ENCODE measurements at places on chromosomes 6 and 20.
A peak's percentile ranks its signal among the peaks of the same experiment; 100 is the strongest.

DNA sequence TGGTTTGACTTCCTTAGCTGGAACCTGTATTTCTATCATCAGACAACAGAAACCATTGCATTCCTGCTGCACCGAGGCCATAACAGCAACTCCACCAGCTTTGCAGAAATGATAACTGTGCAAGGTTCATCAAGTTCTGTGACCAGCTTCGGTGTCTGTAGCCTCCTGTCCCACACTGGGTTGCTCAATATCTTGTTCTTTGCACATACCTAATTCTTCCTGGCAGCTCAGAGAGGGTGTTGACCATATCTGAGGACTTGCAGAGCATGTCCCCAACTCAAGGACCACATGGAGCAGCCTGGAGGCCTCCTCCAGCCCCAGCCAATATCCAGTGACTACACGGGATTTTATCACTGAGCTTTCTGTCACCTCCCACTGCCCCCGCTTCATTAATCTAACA is 59.3 kb upstream of the SCAF8 start:
- DNase-seq: no peak

DNA sequence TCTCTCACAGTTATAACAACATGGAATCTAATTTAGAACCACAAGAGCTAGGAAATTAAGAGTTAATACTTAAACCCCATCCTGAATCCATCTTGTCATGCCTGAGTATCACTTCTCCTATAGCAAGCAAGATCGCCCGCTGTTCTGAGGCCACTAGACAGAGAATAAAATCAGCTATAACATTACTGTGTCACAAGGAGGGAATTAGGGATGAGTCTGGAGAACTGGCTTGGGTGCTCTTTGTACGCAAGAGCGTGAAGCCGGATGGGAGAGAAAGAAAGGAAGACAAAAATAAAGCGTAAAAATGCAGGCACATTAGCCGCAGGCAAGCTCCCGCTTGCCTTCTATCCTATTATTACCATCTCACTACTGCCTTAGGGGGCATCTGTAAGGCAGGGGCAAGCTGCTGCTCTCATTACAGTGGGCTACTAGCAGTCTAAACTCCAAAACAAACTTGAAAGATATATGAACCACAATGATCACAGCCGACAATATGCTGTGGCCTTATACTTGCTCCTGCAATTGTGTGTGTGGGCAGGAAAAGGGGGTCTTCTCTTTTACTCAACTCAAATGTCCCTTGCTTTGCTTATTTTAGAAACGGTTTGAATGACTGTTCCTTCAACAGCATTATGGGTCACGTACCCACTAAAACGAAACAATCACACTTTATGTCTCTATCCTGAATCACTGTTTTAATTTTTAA is 81.9 kb downstream of the GJA10 start:
- DNase-seq: no peak

GRCh38 chr6:100372326-100373091 is 92.2 kb downstream of the SIM1 start:
- no peak for DNase-seq

DNA sequence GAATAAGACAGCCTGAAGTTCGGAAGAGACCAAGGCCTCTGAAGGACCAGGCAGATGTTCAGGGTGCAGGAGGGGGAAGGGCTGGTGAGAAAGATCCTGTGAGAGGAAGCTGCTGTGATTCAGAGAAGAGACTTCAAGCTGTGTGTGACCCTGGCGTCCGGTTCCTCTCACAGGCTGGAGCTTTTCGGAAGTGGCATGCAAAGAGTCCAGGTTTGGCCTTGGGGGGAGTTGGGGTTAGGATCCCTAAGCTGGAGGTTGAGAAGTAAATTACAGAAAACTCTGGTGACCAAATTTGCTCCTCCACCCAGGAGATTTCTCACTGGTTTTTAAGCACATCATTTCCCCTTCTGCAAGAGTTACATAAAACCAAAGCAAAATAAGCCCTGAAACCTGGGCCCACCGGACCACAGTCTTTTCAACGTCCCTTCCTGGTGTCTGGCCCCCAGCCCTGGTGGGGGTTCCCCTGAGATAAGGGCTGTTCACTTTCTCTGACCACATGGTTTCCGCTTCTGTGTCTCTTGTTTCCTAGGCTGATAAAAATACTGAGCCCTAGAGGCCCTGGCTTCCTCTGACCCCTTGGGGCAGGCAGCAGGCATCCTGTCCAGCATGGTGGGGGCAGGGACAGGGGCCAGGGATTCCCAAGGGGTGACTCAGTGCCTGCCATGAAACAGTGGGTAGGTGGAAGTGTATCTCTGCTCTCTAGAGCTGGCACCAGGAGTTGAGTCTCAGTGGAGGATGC is 12.0 kb upstream of the LTA start:
- DNase-seq: peak; percentile 65

GRCh38 chr6:33335916-33336315 is 18.4 kb upstream of the ZBTB22 start:
- DNase-seq: no peak

- DNase-seq: no peak
Observed at GRCh38 chr6:159832946-159833345, 32.9 kb downstream of the PNLDC1 start.

DNA sequence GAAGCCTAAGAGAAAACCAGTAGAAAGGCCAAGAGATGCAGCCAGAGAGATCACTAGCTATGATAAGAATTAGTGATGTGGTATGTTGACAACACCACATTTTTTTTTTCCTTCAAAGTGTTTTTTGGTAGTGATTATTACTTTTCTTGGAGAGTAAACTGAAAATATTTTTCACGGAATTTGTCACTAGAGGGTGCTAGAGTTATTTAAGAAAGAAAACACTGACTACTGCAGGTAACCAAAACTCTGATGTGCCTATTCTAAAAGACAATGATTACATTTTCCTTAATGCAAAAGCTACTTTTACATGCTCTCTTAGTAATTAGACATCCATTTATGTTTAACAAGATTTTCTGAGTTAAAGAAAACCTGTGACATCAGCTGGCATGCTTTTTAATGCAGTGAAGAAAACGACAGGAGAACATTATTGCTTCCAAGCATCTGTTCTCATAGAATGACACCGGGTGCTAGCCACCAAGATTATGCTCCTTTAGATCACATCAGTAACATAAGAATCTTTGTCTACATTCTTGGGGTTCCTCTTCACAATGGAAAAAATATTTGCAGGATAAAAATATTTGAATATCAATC is 28.8 kb downstream of the RWDD2A start:
- DNase-seq: peak; percentile 21

- peak; percentile 18 for DNase-seq
Observed at GRCh38 chr20:14336686-14337085, 726 bp downstream of the FLRT3 start.

- DNase-seq: no peak
Observed at GRCh38 chr6:134603561-134603960, 285.6 kb upstream of the SGK1 start.

GRCh38 chr6:79463621-79464050 is 73.6 kb downstream of the LCA5 start:
- DNase-seq: peak; percentile 69

DNA sequence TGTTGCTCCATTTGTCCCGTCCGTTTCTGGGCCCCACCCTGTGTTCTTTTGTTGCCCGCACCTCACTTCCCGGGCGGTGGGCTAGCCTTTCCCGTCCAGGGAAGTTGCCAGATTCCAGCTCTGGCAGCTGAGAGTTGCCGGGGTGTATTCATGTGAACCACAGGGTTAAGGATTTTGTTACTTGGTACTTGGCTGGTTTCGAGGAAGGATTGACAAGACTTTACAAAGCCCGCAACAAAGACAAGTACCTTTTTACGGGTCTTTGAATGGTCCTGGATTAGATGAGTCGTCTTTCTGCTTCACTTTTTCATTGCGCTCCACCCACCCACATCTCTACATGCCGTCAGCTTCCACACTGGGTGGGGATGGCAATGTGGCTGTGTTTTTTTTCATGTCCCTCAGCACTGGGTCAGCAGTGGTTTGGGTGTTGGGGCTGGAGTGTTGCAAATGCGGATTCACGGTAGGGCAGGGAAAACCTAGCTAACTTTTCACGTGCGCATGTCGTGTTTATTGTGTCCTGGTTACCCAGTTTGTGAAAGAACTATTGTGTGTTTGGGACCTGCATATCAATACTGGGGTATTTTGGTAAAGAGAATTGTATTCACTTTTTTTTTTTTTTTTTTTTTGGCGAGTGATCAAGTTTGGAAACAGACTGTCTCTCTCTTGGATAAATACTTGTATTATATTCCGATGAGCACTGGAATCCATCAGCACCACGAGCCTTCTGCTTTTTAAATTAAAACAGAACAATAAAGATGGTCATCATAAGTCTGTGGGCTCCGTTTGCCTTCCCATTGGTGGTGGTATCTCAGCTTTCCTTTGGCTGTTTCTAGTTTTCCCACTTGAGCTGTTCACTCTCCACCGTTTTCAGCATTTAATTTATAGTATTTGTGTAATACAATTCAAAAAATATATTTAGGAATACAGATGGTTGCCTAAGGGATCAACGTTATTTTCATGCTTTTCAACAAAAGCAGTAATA is 1.2 kb downstream of the DUSP22 start:
- DNase-seq: peak; percentile 26

- no peak for DNase-seq
Observed at GRCh38 chr20:39676857-39677391, 714.8 kb downstream of the DHX35 start.

DNA sequence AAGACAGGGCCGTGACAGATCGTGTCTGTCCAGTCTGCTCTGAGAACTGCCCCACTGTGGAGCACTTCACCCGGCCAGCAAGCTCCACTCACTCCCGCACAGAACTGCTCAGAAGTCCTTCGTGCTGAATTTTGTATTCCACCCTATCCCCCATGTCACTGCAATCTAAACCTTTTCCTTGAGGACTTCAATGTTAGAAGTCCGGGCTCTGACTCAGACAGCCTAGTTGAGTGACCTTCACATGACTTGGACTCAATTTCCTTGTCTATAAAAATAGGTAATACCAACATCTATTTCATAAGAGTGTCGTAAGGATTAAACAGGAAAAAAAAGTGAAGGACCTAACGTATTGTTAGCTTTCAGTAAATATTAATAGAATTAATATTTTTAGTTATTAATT is 161.6 kb downstream of the QRSL1 start:
- no peak for DNase-seq

- DNase-seq: no peak
Observed at GRCh38 chr6:138728662-138729061, 44.9 kb upstream of the CCDC28A start.

GRCh38 chr6:90175627-90176538 is 120.8 kb downstream of the BACH2 start:
- DNase-seq: peak; percentile 77

DNA sequence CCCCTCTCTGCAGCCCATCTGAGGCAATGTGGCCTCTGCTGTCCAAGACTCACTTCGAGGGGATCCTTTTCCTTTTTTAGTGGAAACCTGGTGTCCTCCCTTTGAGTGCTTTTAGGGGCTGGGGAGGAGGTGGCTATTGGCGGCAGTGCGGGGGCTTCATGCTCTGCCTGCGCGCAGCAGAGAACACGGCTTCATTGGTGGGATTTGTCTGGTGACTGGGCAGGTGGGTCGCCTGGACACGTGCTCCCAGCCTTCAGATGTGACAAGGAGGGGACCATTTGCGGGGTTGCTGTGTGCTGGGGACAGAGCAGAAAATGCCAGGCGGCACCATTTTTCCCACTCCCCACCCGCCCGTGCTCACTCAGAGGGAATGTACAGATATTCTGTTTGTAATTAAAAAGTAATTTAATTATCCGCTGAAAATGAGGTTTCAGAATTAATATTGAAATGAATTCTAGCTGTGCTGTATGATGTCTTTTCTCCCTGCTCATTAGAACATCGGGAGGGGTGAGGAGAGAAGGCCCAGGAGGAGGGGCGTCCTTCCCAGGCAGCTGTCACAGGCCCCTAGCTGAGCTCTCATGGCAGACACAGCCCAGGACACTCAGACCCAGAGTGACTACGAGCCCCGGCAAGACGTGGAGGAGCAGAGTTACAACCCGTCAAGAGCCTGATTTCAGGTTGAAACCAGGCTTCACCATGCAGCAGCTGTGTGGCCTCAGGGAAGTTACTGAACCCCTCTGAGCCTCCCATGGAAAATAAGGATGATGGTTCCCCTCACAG is 417.2 kb upstream of the SULF2 start:
- no peak for DNase-seq

GRCh38 chr20:19465536-19465935 is 253.1 kb downstream of the SLC24A3 start:
- DNase-seq: no peak

GRCh38 chr6:111605100-111605751 is 452 bp downstream of the TRAF3IP2 start:
- DNase-seq: peak; percentile 28

- no peak for DNase-seq
Observed at GRCh38 chr20:7031222-7031621, 263.7 kb downstream of the BMP2 start.

GRCh38 chr6:76003113-76003512 is 69.3 kb downstream of the IMPG1 start:
- no peak for DNase-seq

- peak; percentile 95 for DNase-seq
Observed at GRCh38 chr6:16128759-16129622, at the start of gene MYLIP. MYLIP (plus strand) TSS chr6:16129086; CDS start chr6:16129323, 237 bp downstream.

DNA sequence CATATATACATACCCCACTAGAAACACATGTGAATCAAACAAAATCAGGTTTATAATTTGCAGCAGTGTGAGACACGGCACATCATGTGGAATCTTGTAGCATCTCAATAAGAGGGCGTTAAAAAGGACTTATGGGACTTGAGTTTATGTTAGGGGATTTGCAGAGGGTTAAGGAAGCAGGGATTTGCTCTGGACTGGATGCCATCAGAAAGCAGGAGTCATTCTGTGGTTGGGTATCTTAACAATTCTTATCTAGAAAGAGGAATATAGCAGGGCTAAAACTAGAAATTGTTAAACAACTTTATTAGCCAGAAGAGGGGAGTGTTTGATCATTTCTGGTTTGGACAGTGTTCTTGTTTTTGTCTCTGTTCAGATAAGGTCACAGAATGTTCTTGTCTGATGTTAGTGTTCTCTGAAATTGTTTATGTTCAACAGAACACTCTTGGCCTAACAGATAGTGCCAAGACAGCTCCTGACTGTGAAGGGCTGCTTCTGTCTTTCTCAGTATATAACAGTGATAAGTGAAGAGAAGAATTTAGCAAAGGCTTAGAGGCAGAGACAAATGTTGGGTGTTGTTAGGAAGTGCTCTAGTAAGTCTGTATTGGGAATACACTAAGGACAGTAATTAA is 39.2 kb downstream of the LIN28B start:
- DNase-seq: peak; percentile 4

GRCh38 chr20:60091861-60092260 is 133.6 kb downstream of the CDH26 start:
- no peak for DNase-seq

DNA sequence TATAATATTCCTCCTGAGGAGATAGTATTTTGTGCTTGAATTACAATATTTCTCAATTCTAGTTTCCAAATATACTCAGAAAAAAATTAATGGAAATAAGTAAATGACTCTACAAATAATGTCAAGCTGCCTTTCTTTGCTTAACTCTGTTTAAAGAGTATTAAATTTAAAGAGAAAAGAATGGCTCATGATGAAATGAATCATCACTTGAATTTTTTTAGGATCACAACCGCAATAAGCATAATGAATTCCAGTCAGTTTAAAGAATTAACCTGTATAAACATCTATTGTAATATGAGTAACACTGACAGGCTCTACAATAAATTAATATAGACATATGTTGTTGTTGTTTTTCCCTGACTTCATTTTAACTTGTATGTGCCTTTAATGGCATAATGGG is 266.2 kb upstream of the ADGRB3 start:
- no peak for DNase-seq
